Amygdala (tissue), 56 donors: ENCODE measurements at places on chromosomes 13 and 19.

DNA sequence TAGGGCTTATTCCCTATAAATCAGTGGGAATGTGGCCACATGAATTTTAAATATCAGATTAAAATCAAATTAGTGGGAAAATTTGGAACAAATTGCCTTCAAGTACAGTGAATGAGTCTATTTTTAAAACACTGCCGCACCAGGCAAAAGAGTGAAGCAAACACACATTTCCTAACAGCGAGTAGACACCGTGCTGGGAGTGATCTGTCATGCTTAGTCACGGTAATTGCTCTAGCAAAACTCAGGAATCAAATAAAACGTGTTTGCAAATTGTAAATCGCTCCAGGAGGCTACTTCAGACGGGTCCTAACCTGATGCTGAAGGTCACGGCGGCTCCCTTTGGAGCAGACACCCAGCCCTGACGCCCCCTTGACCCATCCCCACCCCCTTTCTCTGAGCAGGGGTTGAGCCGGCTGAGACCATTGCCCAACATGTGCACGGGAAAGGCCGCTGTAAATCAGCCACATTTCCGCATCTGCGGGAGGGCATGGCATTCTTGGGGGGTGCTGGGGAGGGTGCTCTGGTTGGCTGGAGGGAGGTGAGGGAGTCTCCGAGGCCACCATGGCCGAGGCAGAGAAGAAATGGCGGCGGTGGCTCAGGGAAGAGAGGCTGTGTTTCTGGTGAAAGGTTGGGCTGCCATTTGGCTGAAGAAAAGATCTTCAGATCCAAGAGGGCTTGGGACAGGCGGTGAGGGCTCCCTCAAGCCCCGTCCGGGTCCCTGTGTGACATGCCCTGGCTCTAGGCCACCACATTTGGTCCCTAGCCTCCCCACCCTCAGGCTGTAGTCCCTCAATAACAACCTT lies 8.9 kb downstream of the CEBPA start:
- no peak for DNase-seq

- DNase-seq: no peak
These were observed 154.2 kb downstream of the TM9SF2 start for GRCh38 chr13:99655351-99656091.

GRCh38 chr13:40161931-40162330 lies 504.5 kb downstream of the FOXO1 start:
- DNase-seq: no peak

DNA sequence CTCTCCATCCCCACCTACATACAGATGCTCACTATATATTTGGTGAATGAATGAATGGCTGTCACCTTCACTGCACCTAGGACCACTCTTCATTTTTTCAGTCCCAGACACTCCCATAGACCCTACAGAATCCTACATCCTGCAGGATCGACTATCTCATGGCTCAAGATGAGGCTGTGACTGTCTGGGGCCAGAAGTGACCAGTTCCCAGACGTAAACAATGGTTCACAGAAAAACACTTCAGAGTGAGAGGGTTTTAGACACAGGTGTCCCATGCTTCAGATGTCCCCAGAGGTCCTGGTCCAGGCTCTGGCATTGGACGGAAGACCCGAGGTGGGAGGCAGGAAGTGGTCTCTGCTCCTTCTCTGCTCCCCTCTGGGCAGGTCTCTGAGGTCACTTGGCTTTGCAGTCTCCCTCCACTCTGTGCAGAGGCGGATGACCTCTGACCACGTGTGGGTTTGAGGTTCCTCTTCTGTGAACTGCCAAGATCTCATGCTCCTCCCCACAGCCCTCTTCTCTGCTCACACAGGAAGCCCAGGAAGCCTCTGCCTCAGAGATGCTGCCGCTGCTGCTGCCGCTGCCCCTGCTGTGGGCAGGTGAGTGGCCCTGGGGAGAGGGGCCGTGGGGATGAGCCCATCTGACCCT lies 24.9 kb downstream of the SIGLEC7 start:
- no peak for DNase-seq

GRCh38 chr13:112368883-112369282 lies 7.3 kb upstream of the SPACA7 start:
- DNase-seq: no peak
